ENCODE measurements at places on chromosomes 7 and 10. TPM values are rescaled to one million over a fixed set of nuclear protein-coding genes. Genes with fewer than 3 reads are reported as not detected.

FAM171A1 gene
- 4.7 TPM for total RNA-seq

EGR2 gene
- 11.7 TPM for total RNA-seq

DNAJC12 gene
- total RNA-seq = not detected

XRCC2 gene
- 1.2 TPM for total RNA-seq

A1CF gene
- total RNA-seq = not detected

ZNF467 gene
- 4.0 TPM for total RNA-seq

SPDYE16 gene
- 0.10 TPM for total RNA-seq

CDNF gene
- 2.6 TPM for total RNA-seq

BHLHA15 gene
- 0.39 TPM for total RNA-seq

ATP6V0A4 gene
- not detected for total RNA-seq

GATAD1 gene
- total RNA-seq = 32.8 TPM

DHX32 gene
- 12.1 TPM for total RNA-seq

GHRHR gene
- total RNA-seq = not detected

CARD11 gene
- 136 TPM for total RNA-seq

IFT22 gene
- total RNA-seq = 4.8 TPM

SEMA3A gene
- total RNA-seq = 2.6 TPM

PITX3 gene
- total RNA-seq = not detected

PRKG1 gene
- total RNA-seq = 0.19 TPM

CACNA2D1 gene
- total RNA-seq = not detected

CDH23 gene
- total RNA-seq = 7.9 TPM

SYNPO2L gene
- 0.05 TPM for total RNA-seq

TBX20 gene
- not detected for total RNA-seq

NRP1 gene
- 3.2 TPM for total RNA-seq

TMEM196 gene
- not detected for total RNA-seq

DLX5 gene
- total RNA-seq = not detected

RSPH10B gene
- total RNA-seq = not detected

RBP3 gene
- not detected for total RNA-seq

SH2D4B gene
- total RNA-seq = 0.10 TPM

CLDN4 gene
- not detected for total RNA-seq

TAS2R4 gene
- total RNA-seq = 1.1 TPM

MBL2 gene
- not detected for total RNA-seq

UPK3B gene
- total RNA-seq = 7.3 TPM

RPA3 gene
- total RNA-seq = 28.1 TPM

KCP gene
- total RNA-seq = 0.32 TPM

MYOF gene
- 1.5 TPM for total RNA-seq

OGDH gene
- total RNA-seq = 64.2 TPM

TMEM236 gene
- total RNA-seq = 0.12 TPM

CRYGN gene
- total RNA-seq = not detected

All from naive thymus-derived CD4-positive, alpha-beta T cell (primary cell).